CD4-positive, alpha-beta memory T cell (primary cell): ENCODE measurements at places on chromosomes 2 and 18.

DNA sequence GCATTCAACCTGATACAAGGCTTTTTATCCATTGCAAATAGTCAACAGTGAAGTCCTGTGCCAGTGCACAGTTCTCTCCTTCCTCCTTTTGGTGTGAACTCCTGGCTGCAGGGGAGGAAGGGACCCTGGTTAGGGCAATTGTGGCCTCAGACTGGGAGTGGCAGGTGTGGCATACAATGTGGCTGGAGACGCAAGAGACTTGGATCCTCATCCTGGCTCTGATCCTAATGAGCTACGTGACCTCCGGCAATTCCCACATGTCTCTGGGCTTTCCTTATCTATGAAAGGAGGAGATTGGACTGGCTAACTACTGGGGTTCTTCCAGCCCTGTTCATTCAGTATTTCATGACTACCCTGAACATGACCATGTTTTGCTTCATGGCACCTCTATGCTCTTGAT is 10.5 kb upstream of the IL1A start:
- no peak for DNase-seq
- H3K36me3 ChIP-seq: no peaks in the 10 kb centered on the region
- no peaks in the 10 kb centered on the region for H3K4me1 ChIP-seq

DNA sequence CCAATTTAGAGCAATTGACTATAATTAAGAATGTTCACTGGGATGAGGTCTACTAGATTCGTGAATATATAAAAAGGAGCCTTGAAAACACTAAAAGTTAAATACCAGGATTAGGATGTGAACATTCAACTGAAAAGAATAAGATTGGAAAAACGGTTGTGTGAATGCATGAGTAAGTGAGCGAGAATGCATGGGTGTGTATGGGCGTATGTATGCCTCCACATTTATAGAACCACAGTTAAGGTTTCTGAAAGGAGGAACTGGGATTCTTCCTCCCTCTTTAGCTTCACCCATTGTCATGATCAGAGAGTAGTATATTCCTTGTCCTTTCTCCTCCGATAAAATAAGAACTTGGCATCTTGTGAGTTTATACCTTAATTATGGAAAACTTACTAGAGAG is 151.1 kb upstream of the UBE2E3 start:
- no peak overlapping the region for H3K4me3 ChIP-seq
- no peaks in the 10 kb centered on the region for H3K4me1 ChIP-seq
- H3K27ac ChIP-seq: no peak overlapping the region
- DNase-seq: no peak

GRCh38 chr2:15702452-15702851 is 110.8 kb downstream of the DDX1 start:
- H3K27ac ChIP-seq: no peak overlapping the region
- no peak for DNase-seq
- no peaks in the 10 kb centered on the region for H3K4me1 ChIP-seq

DNA sequence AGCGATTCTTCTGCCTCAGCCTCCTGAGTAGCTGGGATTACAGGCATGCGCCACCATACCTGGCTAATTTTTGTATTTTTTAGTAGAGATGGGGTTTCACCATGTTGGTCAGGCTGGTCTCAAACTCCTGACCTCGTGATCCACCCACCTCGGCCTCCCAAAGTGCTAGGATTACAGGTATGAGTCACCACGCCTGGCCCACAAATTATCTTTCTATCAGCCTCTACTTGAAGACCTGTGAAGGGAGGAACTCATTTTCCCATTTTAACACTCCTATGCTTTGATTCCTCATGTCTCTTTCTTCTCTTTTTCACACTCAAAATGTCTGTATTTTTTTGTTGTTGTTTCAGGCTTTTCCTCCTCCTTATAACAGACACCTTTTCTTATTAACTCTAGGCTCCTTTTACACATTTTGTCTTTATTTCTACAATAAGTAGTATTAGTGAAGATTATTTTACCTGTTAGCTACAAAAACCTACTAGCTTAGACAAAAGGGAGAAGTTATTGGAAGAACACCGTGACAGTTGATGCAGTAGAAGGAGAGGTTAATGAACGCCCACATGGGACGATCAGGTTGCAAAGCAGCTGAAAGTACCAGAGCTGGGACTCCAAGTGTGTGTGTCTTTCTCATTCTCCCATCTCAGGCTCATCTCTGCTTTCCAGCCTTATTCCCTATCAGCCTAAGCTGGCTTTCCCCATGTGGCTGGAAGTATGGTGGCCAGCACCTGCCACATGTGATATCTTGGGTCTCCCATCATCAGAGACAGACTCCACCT is 97.6 kb upstream of the AGAP1 start:
- no peak for DNase-seq
- H3K4me1 ChIP-seq: peaks cover under 1% of the 10 kb centered on the region
- H3K4me3 ChIP-seq: no peak overlapping the region

DNA sequence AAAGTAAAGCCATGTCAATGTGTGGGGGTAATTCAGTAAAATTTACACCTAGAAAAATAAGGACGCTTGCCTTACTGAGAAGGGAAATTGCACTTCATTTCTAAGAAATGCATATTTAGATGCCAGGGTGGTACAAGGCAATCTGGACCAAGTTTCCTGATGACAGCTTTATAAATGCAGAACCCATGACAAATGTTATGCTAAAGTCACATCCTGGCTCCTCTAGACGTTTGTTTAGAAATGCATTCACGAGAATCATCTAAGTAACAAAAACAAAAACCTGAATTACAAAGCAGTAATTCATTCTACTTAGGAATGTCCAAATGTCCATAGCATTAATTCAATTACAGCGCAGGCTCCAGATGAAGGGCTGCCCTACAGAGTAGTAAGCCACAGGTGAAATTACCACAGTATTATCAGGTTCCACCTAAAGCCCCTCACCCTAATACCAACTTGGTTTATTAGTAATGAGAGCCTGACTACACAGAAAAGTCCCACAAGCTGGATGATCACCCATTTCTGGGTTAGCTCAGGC is 49.8 kb downstream of the REV1 start:
- no peak for DNase-seq
- no peak overlapping the region for H3K27ac ChIP-seq
- H3K4me3 ChIP-seq: no peak overlapping the region
- no peaks in the 10 kb centered on the region for H3K4me1 ChIP-seq
- H3K27me3 ChIP-seq: no peaks in the 10 kb centered on the region

DNA sequence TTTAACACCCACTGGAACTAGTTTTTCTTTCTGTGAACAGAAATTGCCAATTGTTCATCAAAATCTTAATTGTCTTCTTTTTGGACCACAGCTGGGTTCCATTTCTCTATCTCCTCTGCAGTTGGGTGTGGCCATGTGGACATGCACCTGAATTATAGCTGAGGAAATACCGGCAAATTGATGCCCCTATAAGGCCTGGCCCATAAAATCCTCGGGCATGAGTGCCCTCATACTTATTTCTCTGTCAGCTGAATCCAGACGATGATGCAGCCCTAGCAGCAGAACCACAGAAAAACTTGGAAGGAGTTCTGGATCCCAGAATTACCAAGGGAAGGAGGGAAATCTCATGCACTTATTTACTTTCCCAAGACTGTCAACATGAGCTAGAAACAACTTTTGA is 249.0 kb downstream of the CYRIA start:
- no peak for DNase-seq
- H3K27ac ChIP-seq: no peak overlapping the region
- H3K27me3 ChIP-seq: no peaks in the 10 kb centered on the region
- no peaks in the 10 kb centered on the region for H3K36me3 ChIP-seq
- H3K4me3 ChIP-seq: no peak overlapping the region
- H3K4me1 ChIP-seq: no peaks in the 10 kb centered on the region

GRCh38 chr2:161426455-161426921 is 10.4 kb downstream of the TBR1 start:
- no peak overlapping the region for H3K27ac ChIP-seq
- peaks cover 18% of the 10 kb centered on the region for H3K4me1 ChIP-seq
- no peaks in the 10 kb centered on the region for H3K36me3 ChIP-seq
- H3K4me3 ChIP-seq: no peak overlapping the region

DNA sequence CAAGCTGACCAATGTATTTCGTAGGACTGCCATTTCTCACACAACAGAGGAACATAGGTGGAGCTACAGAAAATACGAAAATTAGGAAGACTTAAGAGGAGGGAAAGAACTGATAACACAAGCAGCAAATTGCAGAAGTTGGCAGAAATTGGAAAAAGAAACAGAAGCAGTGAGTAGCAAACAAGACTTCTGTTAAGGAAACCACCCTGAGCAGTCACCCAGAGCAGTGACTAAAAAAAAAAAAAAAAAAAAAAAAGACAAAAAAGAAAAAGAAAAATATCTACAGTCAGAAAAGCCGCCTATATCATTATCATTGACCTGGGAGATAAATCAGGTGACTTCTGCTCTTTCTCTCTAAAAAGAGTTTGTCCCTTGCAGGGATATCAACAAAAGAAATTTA is 21.4 kb downstream of the STK17B start:
- H3K27ac ChIP-seq: peak overlapping the region; percentile 43
- DNase-seq: no peak
- no peak overlapping the region for H3K4me3 ChIP-seq
- peaks cover 94% of the 10 kb centered on the region for H3K4me1 ChIP-seq

- DNase-seq: no peak
- no peaks in the 10 kb centered on the region for H3K36me3 ChIP-seq
- no peak overlapping the region for H3K27ac ChIP-seq
Measured at GRCh38 chr2:200193331-200193730, 113.2 kb upstream of the SPATS2L start.
